ENCODE measurements at places on chromosomes 7 and 10.

DNA sequence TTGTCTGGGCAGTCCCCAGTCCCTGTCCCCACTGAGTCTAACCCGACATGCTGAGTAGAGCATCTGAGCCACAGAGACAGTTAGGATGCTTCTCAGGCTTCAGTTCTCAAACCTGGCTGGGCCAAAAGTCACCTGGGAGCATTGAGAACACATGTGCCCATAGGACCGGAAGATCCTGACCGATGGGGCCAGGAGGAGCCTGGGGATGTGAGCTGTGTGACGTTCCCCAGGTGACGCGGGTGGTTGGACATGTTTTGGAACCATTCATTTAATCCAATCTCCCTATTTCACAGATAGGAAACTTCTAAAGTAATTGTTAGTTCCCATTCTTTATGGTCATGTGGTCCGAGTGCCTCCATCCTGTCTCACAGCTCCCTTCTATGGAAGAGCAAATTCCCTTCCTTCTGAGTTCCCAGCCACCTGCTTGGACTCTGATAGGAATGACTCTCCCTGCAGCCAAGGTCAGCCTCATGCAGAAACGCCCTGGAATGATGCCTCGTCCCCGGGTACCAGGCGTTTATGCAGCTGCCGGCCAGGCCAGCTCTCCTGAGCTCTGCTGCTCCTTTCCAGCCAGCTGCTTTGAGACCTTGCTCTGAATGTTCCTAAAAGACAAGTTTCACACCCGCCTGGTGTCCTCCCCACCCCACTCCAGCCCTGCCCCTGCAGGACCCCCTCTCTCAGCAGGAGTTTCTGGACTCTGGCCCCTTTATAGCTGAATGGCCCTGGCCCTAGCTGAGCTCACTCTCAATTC lies 166.5 kb upstream of the RHEB start:
- DNase-seq = no peak

GRCh38 chr10:98446151-98446660 lies 529 bp downstream of the HPS1 start:
- peak; percentile 40 for DNase-seq

DNA sequence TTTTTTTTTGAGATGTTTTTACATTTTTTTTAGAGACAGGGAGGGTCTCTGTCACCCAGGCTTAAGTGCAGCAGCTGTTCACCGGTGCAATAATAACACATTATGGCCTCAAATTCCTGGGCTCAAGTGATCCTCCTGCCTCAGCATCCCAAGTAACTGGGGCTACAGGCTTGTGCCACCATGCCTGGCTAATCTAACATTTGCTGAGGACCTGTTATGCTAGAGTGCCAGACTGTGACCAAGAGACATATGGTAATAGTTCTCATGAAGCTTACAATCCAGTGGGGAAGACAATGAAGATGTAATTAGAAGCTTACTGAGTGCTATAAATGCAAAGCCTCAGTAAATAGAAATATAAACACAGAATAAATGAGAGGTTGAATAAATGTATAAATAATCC lies 17.6 kb upstream of the ORC5 start:
- DNase-seq = no peak

DNA sequence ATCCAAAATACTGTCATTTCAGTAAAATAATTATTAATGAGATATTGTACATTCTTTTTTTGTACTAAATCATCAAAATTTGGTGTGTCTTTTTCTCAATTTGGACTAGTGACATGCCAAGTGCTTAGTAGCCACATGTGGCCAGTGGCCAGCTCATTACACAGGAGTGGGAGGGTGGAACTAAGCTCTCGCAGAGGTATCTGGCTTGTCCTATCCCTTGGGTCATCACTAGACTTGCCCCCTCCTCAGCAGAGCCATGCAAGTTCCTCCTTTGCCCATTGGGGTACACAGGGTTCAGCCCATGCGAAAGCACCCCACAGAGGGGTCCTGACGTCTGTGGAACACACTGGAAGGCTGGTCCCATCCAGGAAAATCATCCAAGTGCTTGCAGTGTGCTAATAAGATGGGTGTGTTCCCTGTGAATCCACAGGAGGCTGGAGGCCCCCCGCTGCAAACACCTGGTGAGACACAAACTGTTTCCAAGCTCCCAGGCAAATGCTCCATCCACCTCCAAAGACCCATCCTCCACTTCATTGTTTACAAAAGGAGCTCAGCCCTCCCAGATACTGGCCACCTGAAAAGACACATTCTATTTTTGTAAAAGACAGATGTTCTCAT lies 1.3 kb downstream of the ARHGAP22 start:
- no peak for DNase-seq

DNA sequence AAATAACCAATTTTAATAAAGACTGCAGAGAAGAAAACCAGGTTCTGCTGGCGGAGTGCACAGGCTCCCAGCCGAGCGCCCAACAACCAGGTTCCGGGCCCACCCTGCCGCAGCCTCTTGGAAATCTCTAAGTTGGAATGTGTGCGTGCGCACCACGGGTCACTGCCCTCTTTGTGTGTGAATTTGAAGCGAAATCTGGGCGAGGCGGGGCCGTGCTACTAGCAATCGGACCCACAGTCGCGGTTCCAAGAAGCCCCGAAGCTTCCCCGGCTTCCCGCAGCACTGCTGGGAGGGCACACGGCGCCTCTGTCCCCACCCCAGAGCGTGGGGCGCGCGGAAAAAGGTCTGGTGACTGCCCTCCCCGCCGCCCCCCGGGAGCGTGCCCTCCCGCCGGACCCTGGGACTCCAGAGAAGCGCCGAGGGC lies 666 bp upstream of the MAP3K8 start:
- peak; percentile 68 for DNase-seq

DNA sequence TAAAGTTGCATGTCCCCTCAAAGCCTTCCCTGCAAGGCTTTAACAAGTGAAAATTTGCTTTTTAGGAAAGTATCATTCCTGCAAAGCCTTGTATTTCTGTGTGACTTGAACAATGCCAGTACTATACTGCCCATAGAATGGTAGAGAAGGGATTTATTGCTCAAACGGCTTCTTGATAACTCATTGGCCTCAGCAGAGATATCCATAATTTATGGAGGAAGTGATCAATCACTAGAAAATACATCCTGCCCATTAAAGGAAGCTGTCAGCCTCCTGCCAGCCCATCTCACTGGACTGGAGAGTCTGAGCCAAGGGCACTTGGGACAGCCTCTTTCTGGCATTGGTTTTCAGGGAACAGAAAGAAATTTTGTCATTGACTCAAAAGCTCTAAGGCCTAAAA lies 152.6 kb downstream of the XPNPEP1 start:
- DNase-seq = peak; percentile 40

DNA sequence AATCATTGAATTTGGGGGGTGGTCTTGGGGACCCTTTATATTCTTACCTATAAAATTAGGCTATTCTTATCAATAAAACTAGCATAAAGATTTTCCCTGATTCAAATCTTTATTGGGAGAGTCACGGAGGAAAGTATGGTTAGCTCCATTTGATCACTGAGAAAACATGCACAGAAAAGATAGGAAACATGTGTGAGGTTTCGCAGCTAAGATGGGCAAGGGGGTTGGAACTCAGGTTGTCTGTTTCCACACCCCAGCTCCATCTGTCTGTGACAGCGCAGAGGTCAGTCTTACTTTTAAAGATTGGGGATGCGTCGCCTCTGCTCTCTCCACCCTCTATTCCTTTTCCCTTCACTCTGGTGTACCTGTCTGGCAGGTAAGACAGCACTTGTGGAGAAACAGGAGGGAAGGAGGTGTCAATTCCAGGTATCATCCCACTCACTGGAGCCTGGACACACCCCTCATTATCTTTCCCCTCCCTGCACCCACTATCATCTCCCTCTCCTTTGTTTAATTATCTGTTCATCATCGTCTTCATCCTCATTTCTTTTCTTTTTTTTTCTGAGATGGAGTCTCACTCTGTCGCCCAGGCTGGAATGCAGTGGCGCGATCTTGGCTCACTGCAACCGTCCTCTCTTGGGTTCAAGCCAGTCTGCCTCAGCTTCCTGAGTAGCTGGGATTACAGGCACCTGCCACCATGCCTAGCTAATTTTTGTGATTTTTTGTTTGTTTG lies 2.4 kb upstream of the DENND10 start:
- no peak for DNase-seq

GRCh38 chr10:241451-241850 lies 106.2 kb downstream of the ZMYND11 start:
- no peak for DNase-seq

GRCh38 chr7:101465576-101466196 lies 103.0 kb downstream of the COL26A1 start:
- no peak for DNase-seq

GRCh38 chr7:159028508-159029401 lies 115.9 kb downstream of the VIPR2 start:
- DNase-seq = no peak

DNA sequence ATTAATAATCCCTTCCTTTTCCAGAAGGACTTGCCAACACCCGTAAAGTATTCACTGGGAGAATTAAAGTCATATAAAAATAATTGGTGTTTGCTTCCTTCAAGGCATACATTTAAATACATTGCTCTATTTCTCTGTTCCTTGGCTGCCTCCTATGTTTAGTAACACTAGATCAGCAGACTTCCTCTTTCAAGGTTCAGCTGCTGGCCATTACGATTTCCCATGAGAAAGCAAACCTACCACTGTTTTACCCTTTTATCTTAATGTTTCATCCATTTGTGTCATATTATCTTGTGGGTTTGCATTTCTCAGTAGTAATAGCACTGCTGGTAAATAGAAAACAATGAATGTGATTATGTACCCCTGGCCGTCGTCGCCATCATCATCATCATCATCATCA lies 313.8 kb upstream of the BMPER start:
- peak; percentile 3 for DNase-seq

- DNase-seq = no peak
Observed at GRCh38 chr7:106022193-106022821, 59.2 kb downstream of the CDHR3 start.

DNA sequence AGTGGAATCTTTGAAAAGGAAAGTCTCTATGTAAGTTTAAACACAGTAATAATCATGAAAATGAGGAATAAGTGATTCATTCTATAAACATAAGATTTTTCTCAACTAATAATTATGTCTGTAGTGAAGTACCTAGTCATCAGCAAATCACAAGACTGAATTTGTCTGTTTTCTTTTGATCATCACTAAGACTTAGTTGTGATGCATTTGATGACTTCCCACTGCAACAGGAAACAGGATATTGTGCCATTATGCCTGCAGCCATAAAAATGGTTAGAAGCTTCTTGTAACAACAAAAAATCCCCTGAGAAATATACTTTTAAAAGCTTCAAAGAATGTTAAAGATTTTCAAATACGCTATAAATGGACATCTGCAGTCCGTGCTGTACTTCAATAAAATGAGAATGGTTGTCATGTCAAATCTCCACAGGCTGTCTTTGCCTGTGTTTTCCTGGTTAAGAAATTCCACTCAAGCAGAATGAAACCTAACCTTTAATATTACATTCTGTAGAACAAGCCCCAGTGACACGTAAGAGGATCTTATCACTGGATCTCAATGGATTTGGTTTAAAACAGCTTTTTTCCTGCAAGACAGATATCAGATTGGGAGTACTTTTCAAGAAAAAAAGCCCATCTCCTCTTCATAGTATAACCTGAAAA lies 1262.3 kb upstream of the PHF14 start:
- DNase-seq = no peak

DNA sequence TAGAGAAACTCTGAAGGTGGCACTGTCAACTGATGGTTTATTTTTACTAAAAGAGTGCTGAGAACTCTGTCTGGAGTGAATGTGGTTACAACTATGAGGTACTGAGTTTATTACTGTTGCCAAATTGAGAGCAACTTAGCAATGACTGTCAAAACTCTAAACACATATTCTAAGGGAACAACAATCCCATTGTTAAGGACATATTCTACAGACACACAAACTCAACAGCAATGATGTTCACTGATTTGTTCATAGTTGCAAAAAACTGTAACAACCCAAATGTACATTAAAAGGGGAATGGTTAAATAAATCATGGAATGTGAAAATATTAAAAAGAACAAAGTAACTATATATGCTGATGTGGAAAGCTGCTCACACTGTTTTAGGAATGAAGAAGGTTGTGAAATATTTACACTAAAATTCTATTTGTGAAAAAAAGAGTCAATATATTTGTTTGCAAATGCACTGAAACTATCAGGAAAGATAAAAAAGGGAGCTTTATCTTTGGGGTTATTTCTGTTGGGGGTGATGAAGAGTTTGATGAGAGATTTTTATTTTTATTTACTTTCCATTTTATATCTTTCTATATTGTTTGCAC lies 12.9 kb downstream of the PON2 start:
- no peak for DNase-seq

GRCh38 chr7:49346195-49346899 lies 422.0 kb downstream of the CDC14C start:
- DNase-seq = no peak

DNA sequence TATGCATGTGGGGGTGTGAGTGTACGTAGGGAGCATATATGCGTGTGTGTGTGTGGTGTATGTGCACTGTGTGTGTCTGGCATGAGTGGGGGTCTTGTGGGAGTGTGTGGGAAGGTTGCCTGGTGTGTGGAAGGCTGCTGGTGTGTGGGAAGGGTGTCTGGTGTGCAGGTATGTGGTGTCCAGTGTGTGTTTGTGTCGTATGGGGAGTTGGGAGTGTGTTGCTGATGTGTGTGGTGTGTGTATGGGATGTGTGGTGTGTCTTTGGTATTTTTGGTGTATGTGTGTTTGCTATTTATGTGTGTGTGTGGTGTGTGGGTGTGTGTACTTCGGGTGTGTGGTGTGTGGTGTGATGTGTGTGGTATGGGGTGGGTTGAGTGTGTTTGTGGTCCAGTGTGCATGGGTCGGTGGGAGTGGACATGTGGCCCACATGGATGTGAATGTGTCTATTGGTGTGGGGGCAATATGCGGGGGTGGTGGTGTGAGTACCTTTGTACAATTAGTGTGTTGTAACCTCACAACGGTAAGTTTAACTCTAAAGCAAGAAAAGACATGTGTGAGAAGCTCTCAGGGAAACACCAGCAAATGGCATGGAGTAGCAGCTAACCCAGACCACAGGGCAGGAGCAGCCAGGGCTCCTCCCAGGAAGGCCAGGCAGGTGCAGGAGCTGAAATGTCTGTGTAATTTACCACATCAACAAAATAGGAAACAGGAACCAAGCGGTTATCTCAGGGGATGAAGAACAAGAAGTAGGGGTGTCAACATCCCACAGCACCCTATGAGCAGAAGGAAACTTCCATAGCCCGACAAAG lies 11.9 kb downstream of the ANTXRL start:
- DNase-seq = no peak

GRCh38 chr10:86938260-86938659 lies 19.2 kb downstream of the MMRN2 start:
- DNase-seq = no peak

- DNase-seq = peak; percentile 77
Observed at GRCh38 chr10:101031796-101032636, 982 bp downstream of the SFXN3 start.

GRCh38 chr7:117146511-117146910 lies 176.3 kb downstream of the WNT2 start:
- no peak for DNase-seq

DNA sequence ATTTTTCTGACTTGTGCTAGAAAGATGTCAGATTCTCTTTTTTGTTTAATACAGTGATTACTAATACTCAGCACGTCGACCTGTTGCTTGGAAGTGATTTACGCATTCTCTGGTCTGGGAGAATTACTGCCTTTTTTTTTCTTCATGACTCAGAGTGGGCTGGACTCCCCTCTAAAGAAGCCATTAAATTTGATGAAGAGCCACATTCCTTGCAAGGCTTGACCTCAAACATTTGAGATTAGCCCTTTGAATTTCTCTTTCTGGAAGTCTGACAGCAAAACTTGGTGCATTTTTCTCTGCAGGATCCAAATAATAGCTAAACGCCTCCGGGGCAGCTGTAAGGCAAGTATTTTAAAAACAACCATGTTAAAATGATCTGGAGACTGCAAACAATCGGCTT lies 171.6 kb downstream of the GALNT17 start:
- no peak for DNase-seq
